Esophagus squamous epithelium (tissue), 5 donors: ENCODE measurements at places on chromosomes 6 and 20. TPM values are rescaled to one million over a fixed set of nuclear protein-coding genes. Genes with fewer than 3 reads are reported as not detected.

GRCh38 chr6:121639021-121639420, 203.6 kb downstream of the GJA1 start:
- no peak for DNase-seq

- DNase-seq = no peak
Observed at GRCh38 chr6:43768983-43769525, 957 bp upstream of the VEGFA start.

GRCh38 chr6:148235446-148235845, 107.2 kb upstream of the SASH1 start:
- DNase-seq = no peak

DNA sequence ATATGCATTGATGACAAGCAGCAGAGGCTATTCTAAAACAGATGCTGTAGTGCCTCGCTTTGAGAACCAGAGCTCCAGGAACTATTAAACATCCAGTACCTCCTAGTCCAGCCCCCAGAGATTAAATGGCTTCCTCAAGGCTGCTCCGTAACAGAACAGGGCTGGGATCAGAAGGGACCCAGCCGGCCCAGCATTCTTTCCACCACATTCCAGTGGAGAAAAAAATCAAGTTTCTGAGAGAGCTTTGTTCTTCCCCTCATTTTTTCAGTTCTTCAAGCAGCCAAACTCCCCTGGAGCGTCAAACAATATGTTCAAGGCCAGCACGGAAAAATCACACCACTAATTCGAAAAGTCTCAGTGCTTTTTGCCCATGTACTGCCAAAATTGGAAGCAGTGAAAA, 5.8 kb upstream of the STMND1 start:
- DNase-seq = no peak

DNA sequence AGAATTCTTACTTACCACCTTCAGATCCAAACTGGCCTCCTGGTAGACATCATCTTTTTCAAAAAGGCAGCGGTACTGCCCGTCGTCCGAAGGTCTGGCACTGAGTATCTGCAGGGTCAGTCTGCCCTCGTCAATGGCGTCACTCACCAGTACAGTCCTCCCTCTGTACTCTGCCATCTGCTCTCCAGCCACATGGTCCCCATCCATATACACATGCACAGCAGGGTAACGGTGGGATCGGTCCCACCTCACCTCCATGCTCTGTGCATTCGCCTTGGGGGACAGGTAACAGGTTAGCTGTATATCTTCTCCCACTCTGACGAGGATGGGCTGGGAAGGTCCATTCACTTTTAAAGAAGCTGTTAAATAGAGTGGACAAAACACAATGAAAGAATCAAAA, 11.0 kb downstream of the BTNL2 start:
- DNase-seq = no peak

- DNase-seq = no peak
Observed at GRCh38 chr20:46670585-46671584, 18.4 kb downstream of the TP53RK start.

The ARHGAP40 gene
- total RNA-seq = 4.7 TPM

The PDE10A gene
- total RNA-seq = 1.4 TPM
